Pancreas (tissue), 10 donors: ENCODE measurements at places on chromosomes 2 and 18.

GRCh38 chr18:10669441-10670100 is 143.7 kb downstream of the NAPG start:
- H3K27me3 ChIP-seq, result no peaks in the 10 kb centered on the region
- DNase-seq, result no peak
- H3K4me3 ChIP-seq, result no peak overlapping the region
- no peaks in the 10 kb centered on the region for H3K4me1 ChIP-seq
- H3K36me3 ChIP-seq, result no peaks in the 10 kb centered on the region

DNA sequence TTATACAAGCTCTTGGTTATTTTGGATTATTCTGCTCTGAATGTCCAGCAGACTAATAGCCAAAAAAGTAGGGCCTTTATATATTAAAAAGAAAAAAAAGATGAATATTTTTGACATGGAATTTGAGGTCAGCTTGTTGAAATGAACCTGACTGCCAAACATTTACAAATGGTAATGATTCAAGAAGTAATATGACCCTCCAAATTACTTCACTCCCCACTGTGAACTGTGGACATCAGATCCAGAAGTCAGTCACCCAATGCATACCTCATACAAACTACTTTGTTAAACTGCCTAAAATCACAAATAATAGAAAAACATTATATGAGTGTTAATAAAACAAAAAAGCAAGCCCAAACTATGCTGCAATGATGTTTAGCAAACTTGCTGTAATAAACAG is 10.0 kb downstream of the EPG5 start:
- no peaks in the 10 kb centered on the region for H3K4me1 ChIP-seq
- no peak overlapping the region for H3K27ac ChIP-seq
- no peak for DNase-seq

- no peak for DNase-seq
- H3K4me3 ChIP-seq, result no peak overlapping the region
- H3K27ac ChIP-seq, result no peak overlapping the region
- no peaks in the 10 kb centered on the region for H3K4me1 ChIP-seq
- no peaks in the 10 kb centered on the region for H3K27me3 ChIP-seq
Measured at GRCh38 chr2:197813093-197813787, 8.8 kb downstream of the PLCL1 start.

DNA sequence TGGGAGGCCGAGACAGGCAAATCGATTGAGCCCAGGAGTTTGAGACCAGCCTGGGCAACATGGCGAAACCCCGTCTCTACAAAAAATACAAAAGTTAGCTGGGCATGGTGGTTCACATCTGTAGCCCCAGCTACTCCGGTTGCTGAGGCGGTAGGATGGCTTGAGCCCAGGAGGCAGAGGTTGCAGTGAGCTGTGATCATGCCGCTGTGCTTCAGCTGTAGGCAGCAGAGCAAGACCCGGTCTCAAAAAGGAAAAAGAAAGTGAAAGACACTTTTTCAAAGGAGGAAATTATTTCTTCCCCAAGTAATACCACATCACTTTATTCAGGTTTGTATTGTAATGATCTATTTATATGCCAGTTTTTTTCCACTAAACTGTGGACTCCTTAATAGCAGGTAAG is 35.7 kb upstream of the TAF4B start:
- H3K27me3 ChIP-seq, result no peaks in the 10 kb centered on the region
- H3K36me3 ChIP-seq, result no peaks in the 10 kb centered on the region
- H3K4me3 ChIP-seq, result no peak overlapping the region
- no peaks in the 10 kb centered on the region for H3K4me1 ChIP-seq
- DNase-seq, result no peak
- no peak overlapping the region for H3K27ac ChIP-seq

GRCh38 chr2:61117534-61117933 is 44.5 kb upstream of the C2orf74 start:
- no peaks in the 10 kb centered on the region for H3K4me1 ChIP-seq
- no peak for DNase-seq
- H3K4me3 ChIP-seq, result no peak overlapping the region
- no peaks in the 10 kb centered on the region for H3K27me3 ChIP-seq
- H3K27ac ChIP-seq, result no peak overlapping the region

GRCh38 chr18:49112031-49112430 is 161.3 kb upstream of the SMAD7 start:
- H3K4me3 ChIP-seq, result no peak overlapping the region

GRCh38 chr2:181900007-181900651 is 8.6 kb downstream of the ITPRID2 start:
- H3K27ac ChIP-seq, result peak overlapping the region; percentile 24
- peak overlapping the region; percentile 80 for H3K4me3 ChIP-seq
- peaks cover 32% of the 10 kb centered on the region for H3K4me1 ChIP-seq
- H3K27me3 ChIP-seq, result no peaks in the 10 kb centered on the region
- no peaks in the 10 kb centered on the region for H3K36me3 ChIP-seq

- H3K27me3 ChIP-seq, result no peaks in the 10 kb centered on the region
- no peaks in the 10 kb centered on the region for H3K36me3 ChIP-seq
- no peak for DNase-seq
- H3K4me3 ChIP-seq, result no peak overlapping the region
- H3K4me1 ChIP-seq, result peaks cover 12% of the 10 kb centered on the region
Measured at GRCh38 chr2:113850687-113851086, 39.2 kb upstream of the ACTR3 start.

GRCh38 chr2:27316655-27317412 is 6.1 kb downstream of the MPV17 start:
- H3K4me3 ChIP-seq, result no peak overlapping the region
- H3K27ac ChIP-seq, result peak overlapping the region; percentile 33
- H3K4me1 ChIP-seq, result peaks cover 24% of the 10 kb centered on the region
- H3K27me3 ChIP-seq, result no peaks in the 10 kb centered on the region
- H3K36me3 ChIP-seq, result no peaks in the 10 kb centered on the region

GRCh38 chr18:59707306-59707705 is 10.1 kb upstream of the CCBE1 start:
- no peak overlapping the region for H3K4me3 ChIP-seq
- H3K27ac ChIP-seq, result no peak overlapping the region
- DNase-seq, result no peak
- peaks cover 3% of the 10 kb centered on the region for H3K27me3 ChIP-seq
- H3K36me3 ChIP-seq, result no peaks in the 10 kb centered on the region

DNA sequence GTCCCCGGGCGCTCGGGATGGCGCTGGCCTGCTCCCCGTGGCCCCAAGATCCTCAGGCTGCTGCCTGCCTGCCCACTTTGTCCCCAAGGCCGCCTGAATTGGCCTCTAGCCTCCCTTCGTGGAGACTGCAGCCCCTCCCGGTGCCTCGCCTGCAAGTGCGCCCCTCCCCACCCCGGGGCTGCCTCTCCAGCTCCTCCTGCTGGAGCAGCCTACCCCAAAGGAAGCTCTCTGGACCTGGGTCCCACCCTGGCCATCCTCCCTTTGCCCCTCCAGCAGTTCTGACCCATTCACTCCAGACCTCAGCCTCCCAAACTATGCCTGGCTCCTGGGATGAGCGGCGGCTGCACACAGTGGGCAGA is 6.2 kb downstream of the ESPNL start:
- H3K27me3 ChIP-seq, result no peaks in the 10 kb centered on the region
- H3K4me3 ChIP-seq, result no peak overlapping the region
- no peak for DNase-seq
- no peaks in the 10 kb centered on the region for H3K36me3 ChIP-seq

GRCh38 chr2:132797556-132797955 is 127.6 kb upstream of the LYPD1 start:
- H3K27me3 ChIP-seq, result no peaks in the 10 kb centered on the region
- no peaks in the 10 kb centered on the region for H3K36me3 ChIP-seq
- H3K4me3 ChIP-seq, result no peak overlapping the region
- DNase-seq, result no peak
- no peak overlapping the region for H3K27ac ChIP-seq
- H3K4me1 ChIP-seq, result no peaks in the 10 kb centered on the region

DNA sequence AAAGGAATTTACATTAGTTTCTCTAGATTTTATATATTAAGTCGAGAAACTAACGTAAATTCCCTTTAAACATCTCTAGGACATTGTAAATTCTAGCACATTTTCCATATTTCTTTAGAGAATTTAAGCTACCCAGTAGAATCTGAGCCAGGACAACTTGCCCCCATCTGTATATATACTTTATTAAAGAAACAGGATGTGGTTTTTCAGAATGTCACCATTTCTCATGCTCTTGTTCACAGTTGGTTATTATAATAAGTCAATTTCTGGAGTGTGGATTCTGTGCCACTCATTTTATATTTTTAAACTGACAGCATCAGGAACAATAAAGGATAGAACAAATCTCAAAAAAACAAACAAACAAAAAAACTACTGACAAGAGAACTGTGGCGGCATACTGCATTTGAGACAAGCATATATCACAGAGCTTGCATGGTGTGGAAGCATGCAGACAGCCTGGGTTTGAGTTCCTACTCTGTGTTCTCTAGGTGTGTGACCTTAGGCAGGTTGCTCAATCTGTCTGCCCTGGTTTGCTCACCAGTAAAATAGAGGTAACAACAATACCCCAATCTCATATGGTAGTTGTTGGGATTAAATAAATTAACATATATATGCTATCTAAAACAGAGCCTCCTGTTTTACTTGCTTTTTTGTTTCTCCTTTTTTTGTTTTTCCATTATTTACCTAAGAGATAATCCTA is 61.4 kb upstream of the DNER start:
- H3K27ac ChIP-seq, result no peak overlapping the region
- peaks cover 67% of the 10 kb centered on the region for H3K36me3 ChIP-seq
- no peaks in the 10 kb centered on the region for H3K4me1 ChIP-seq
- no peaks in the 10 kb centered on the region for H3K27me3 ChIP-seq

DNA sequence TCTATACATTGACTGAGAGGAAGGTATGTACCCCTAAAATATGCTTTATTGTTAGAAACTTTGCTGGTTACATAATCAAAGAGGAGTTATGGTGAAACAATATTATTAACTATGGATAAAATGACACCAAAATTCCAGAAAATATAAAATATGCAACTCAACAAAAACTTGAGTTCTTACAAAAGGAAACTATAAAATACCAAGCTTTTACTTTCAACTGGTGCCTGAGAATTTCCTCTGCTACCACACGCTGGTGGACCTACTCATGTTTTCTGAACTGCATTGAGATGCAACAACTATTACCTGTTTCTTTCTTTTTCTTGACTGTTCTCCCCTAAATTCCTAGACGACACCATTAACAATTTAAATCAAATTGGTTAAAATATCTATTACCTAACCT is 8.2 kb upstream of the NFE2L2 start:
- H3K27ac ChIP-seq, result no peak overlapping the region
- no peak for DNase-seq
- no peaks in the 10 kb centered on the region for H3K4me1 ChIP-seq
- H3K4me3 ChIP-seq, result no peak overlapping the region
- no peaks in the 10 kb centered on the region for H3K36me3 ChIP-seq
- no peaks in the 10 kb centered on the region for H3K27me3 ChIP-seq

DNA sequence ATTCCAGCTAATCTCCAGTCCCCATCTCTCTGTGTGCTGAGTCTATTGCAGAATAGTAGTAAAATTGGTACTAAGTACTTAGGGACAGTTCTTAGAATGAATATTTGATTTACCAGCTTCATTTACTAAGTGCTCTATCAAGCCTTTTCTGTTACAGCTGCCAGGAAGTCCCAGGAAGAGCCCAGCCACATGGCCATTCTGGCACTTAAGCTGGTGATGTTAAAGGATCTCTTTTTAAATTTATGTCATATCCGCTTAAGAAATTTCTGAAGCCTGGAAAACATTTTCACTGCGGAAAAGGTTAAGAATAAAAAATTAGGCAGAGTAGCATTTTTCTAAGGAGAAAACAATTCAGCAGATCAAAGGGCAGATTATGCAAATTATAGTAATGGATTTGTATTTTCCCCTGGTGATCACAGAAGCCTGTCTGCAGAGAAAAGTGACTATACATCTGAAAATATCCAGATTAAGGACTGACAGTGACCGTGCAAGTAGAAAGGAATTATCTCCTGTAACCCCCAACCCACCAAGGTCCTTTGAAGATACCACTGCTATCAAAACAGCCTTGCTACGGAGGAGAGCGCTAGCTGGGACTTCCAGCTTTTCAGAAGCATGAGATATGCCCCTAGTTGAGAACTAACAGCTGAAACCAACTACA is 260.8 kb downstream of the SH3BP4 start:
- H3K36me3 ChIP-seq, result no peaks in the 10 kb centered on the region
- no peak overlapping the region for H3K4me3 ChIP-seq
- H3K4me1 ChIP-seq, result no peaks in the 10 kb centered on the region

GRCh38 chr2:127638361-127639110 is 7.4 kb upstream of the GPR17 start:
- no peak overlapping the region for H3K27ac ChIP-seq
- H3K36me3 ChIP-seq, result no peaks in the 10 kb centered on the region
- no peak overlapping the region for H3K4me3 ChIP-seq

DNA sequence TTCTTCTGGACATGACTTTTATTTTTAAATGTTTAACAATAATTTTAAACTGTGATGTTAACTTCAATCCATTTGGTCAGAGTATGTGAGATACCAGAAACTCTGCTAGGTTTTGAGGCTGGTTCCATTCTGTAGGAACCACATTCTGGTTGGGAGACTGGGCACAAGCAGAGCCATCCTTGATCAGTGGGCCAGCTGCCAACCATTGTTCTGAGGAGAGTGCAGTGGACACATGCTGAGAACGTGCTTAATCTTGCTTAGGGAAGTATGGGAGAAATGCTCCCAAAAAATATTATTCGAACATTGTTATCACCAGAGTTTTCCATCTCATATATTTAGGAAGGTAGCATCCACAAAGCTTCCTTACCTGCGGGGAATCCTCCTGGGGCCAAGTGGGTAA is 155.8 kb downstream of the RTN4 start:
- H3K27ac ChIP-seq, result no peak overlapping the region
- DNase-seq, result no peak
- no peaks in the 10 kb centered on the region for H3K4me1 ChIP-seq
- no peaks in the 10 kb centered on the region for H3K27me3 ChIP-seq
- H3K4me3 ChIP-seq, result no peak overlapping the region

- H3K36me3 ChIP-seq, result no peaks in the 10 kb centered on the region
- H3K27me3 ChIP-seq, result no peaks in the 10 kb centered on the region
- H3K27ac ChIP-seq, result no peak overlapping the region
Measured at GRCh38 chr18:79440316-79441110, 44.8 kb downstream of the NFATC1 start.

GRCh38 chr2:99662761-99663341 is 173.0 kb upstream of the REV1 start:
- DNase-seq, result no peak
- peak overlapping the region; percentile 39 for H3K27ac ChIP-seq
- H3K27me3 ChIP-seq, result no peaks in the 10 kb centered on the region
- H3K36me3 ChIP-seq, result no peaks in the 10 kb centered on the region
- H3K4me3 ChIP-seq, result no peak overlapping the region
